ENCODE measurements at places on chromosomes 1 and 21.

GRCh38 chr21:45818904-45819285, 162.7 kb upstream of the COL6A1 start:
- DNase-seq = peak; percentile 43

GRCh38 chr21:43193651-43194302, 25.0 kb downstream of the CRYAA start:
- peak; percentile 35 for DNase-seq

GRCh38 chr1:18144916-18145647, 37.5 kb downstream of the IGSF21 start:
- DNase-seq = no peak

DNA sequence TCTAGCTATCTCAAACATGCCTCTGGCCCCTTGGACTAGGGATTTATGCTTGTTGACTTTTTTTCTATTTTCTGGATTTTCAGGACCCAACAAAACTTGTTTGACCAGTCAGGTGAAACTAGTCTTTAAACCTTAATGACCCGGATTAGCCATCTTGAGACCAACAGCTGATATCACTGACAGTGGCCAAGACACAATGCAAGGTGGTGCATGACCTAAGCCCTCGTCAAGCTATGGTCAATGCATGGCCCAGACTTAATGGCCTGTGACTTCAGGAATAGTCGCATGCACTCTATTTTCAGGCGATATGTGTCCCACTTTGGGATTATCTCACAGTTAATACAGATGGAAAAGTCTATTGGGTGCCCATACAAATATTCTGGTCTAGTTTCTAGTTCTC, 190.4 kb downstream of the ZBTB18 start:
- no peak for DNase-seq

DNA sequence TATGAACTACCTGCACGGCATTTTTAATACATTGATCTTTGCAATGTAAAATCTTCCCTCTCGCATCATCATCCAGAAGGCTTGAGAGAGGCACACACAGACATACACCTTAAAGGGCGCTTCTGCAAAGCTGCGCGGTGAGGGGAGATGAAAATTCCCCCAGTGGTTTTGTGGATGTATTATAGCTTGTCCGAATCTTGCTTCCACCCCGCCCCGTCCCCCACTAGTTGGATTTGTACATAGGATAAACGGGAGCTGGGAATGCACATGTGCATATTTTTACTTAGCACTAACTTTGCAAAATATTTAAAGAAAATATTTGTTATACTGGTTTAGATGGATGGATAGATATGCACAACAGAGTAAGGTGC, 542 bp upstream of the ASTN1 start:
- no peak for DNase-seq

Data from kidney epithelial cell (primary cell).